ENCODE measurements at places on chromosomes 5 and 9.

DNA sequence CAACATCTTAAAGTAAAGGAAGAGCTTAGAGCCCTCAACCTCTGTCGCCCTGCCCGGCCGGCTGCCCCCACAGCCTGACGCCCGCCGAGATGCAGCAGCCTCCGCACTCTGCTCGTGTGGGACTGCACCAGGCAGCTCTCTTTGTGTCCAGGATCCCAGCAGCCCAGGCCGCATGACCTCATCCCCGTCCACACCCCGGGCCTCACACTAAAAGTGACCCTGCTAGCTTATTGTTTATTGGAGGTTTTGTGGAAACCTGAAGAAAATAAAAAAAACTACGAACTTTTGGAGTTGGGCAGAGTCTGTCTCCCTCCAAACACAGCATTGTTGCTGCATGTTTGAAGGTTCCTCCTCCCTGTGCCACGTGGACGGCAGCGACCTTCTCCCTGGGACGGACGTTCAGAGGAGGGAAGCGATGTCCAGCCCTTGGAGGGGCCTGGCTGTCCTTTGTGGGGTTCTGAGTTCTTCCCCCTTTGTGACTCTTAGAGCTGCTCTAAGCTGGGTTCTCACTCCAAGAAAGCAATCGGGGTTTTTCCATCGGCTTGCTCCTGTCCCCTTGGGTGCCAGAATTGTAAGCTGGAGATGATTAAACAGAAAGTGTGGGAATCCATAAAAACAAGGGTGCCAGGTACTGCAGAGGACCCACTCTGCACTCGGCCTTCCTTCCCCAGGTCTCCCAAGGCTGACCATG, 103.5 kb upstream of the COL5A1 start:
- no peak for DNase-seq

DNA sequence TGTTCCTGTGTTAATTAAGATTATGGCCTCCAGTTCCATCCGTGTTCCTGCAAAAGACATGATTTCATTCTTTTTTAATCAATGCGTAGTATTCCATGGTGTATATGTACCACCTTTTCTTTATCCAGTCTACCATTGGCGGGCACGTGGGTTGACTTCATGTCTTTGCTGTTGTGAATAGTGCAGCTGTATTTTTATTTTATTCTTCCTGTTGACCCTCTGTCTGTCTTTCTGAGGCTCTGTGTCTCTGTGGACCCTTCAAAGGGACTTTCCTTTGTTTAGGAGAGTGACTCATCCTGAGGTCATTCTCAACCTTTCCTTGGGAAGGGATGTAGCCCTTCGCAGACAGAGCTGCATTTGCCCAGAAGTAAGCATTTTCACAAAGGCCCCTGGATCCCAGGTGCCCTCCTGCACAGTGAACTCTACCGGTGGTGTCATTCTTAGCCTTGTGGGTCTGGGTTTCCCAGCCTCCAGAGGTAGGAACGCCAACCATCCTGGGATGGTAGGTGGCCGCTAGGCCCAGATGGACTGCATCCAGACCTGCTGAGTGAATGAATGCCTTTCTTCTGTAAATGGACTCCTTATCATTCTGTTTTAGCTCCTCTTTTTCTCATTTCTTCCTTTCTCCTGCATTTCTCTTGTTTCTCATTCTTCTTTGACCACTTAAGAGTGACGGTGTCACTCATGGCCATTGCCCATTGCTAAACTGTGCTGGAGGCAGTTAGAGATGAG, 22.4 kb downstream of the TRIO start:
- DNase-seq: no peak

- DNase-seq: no peak
Observed at GRCh38 chr5:135839566-135839965, 5.1 kb downstream of the SLC25A48 start.

DNA sequence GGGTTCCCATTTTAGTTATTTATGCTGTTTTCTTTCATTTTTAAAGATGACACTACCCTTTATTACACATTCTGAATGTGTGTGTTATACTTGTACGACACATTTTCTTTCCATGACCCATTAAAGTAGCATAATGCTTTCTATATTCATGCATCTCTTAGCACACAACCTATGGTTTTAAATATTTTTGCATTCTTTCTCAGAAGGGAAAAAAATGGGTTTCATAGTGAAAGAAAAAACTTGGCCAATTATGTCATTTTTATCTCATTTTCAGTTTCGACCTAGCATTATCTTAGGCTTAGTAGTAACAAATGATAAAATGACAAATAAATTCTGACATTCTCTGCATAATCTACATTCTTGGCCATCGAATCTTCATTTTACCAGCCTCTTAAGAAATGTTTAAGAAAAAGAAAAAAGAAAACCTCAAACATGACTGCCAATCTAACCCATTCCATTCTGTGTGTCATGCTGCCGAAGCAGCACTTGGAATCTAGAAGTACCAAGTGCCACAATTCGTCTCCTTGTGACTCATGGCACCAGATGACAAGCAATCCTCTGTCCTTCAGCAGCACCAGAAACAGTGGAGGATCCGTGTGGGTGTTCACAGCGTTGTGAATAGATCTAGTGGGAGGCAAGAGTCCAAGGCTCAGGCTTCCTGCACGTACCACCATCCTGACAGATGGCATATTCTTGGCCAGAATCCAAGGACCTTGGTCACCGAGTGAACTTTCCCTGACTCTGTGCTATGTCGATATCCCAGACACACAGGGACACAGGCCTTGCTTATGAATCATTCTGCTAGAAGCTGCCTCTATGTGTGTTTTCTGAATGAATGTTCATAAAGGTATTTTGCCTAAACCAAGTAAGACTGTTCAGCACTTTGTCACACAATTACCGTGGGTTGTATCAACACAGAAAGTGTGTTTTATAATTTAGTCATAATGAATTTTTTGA, 502.7 kb downstream of the NR2F1-AS1 start:
- peak; percentile 2 for DNase-seq

GRCh38 chr5:137751869-137752491, 2.2 kb downstream of the HNRNPA0 start:
- peak; percentile 21 for DNase-seq

GRCh38 chr9:77488439-77489126, 159.5 kb downstream of the GNA14 start:
- DNase-seq: no peak

GRCh38 chr5:169527863-169528262, 55.7 kb upstream of the SPDL1 start:
- DNase-seq: no peak

- peak; percentile 35 for DNase-seq
Observed at GRCh38 chr5:14584848-14585247, 3.3 kb downstream of the OTULINL start.
